Activated CD4-positive, alpha-beta T cell treated with anti-CD3 and anti-CD28 coated beads, Interleukin-2, amount 50 U/mL, for 4 hours (primary cell): ENCODE measurements at places on chromosomes 13 and 19.

GRCh38 chr13:70424928-70425327, 316.7 kb upstream of the KLHL1 start:
- no peak for DNase-seq

- DNase-seq, result no peak
Measured at GRCh38 chr19:11378319-11379189, 4.1 kb downstream of the SWSAP1 start.

- DNase-seq, result no peak
Measured at GRCh38 chr19:55545443-55545842, at the start of gene SBK3. SBK3 (minus strand) TSS chr19:55545543; CDS start chr19:55545543, 0 bp downstream.

GRCh38 chr19:35742121-35742724, at the start of gene IGFLR1:
IGFLR1 (minus strand) TSS chr19:35742452; CDS start chr19:35741180, 1,272 bp downstream.
- peak; percentile 54 for DNase-seq

- DNase-seq, result no peak
Measured at GRCh38 chr13:94329277-94329676, 150.2 kb downstream of the DCT start.

- no peak for DNase-seq
Measured at GRCh38 chr13:50106559-50106958, 91.3 kb downstream of the KCNRG start.

DNA sequence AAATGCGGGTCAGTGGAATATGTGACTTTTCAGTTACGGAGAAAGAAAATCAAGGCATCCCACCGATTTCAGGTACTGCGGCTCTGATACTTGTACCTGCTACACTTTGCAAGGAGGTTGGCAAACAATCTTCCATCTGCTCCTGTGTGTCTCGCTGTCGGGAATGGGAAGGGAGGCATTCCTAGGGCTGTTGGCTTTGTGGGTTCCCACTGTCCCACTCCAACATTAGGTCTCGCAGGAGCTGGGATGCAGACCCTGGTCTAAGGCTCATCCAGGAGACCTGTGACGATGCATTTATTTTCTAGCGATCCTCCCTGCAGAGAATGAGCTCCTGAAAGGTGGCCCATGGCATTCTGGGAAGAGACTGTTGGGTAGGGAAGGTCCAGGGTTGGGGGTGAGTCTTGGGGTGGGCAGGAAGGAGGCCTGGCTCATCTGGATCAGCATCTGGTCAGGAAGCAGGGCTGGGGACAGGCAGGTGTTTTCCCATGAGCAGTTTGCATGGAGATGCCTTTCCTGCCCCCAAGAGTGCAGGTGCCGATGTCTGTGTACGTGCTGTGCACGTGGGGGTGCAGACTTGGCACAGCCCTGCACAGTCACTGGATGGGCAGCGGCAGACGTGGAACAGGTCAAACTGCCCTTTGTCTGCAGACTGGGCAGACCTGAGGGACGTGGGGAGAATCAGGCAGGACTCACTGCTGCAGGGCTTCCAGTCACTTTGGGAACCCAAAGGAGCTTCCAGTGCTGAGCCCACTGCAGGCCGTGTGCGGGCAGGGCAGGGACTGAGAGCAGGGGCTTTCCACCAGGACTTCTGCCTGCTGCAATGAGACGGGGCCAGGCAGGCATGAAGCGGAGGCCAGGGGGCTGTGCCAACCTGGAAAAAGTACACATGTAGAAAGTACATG, 152.4 kb downstream of the TEX29 start:
- no peak for DNase-seq

GRCh38 chr13:44386913-44387556, 13.4 kb downstream of the SERP2 start:
- DNase-seq, result no peak

- peak; percentile 39 for DNase-seq
Measured at GRCh38 chr19:19554074-19555023, 16.3 kb downstream of the CILP2 start.

GRCh38 chr13:20815464-20815863, 41.7 kb upstream of the EEF1AKMT1 start:
- DNase-seq, result no peak

GRCh38 chr13:29472332-29472961, 123.0 kb downstream of the SLC7A1 start:
- DNase-seq, result peak; percentile 23

DNA sequence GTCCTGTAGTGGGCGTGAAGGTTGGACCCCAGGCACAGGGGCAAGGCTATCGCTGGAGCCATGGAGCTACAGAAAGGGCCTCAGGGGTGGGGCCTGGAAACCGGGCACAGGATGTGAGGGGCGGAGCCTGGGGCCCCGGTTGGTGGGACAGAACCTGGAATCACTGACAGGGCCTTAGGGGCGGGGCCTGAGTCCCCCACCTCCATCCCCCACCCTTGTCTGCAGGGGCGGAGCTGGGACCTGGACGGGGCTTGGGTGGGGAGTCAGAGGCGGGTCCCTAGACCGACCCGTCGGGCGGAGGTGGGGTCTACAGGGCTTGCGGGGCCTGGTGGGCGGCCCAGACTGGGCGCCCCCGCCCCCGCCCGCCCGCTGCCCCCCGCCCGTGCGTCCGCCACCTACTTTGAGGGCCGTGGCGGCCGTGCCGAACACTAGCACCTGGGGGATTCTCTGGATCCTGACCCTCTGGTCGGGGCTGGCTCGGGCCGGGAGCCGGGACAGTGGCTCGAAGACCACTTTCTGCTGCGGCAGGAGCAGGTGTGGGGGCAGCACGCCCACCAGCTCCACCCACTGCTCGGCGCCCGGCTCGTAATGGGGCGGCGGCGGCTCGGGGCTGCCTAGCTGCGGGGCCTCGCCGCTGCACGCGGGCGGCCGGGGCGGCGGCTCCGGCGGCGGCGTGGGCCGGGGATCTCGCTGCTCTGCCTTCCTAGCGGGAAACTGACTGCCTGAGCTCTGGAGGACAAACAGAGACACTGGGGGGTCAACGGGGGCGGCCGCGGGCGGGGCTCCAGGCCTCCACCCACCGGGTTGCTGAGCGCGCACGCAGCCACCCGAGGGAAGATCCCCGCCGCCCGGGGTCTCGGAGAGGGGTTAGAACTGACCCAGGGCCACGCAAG, 26.3 kb downstream of the DCAF15 start:
- no peak for DNase-seq

GRCh38 chr13:31102905-31103304, 58.8 kb downstream of the HSPH1 start:
- no peak for DNase-seq

- DNase-seq, result no peak
Measured at GRCh38 chr13:28037399-28037798, 48.9 kb upstream of the URAD start.

DNA sequence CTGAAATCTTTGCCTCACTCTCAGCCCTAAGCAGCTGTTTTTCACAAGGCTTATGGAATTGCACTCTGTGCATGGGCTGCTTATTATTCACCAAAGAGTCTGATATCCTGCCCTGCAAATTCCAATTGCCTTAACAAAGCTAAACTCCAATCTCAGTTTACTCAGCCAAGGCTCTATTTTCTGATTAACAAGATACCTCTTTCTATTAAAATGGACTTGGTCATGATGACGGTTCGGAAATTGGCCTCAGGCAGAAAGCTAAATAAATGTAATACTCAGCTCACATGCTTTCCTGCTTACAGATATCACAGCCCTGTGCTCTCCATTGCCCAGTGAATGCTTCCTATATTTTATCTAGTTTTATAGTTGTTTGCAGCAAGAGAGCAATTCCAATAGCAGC, 1270.8 kb downstream of the PCDH9 start:
- no peak for DNase-seq

DNA sequence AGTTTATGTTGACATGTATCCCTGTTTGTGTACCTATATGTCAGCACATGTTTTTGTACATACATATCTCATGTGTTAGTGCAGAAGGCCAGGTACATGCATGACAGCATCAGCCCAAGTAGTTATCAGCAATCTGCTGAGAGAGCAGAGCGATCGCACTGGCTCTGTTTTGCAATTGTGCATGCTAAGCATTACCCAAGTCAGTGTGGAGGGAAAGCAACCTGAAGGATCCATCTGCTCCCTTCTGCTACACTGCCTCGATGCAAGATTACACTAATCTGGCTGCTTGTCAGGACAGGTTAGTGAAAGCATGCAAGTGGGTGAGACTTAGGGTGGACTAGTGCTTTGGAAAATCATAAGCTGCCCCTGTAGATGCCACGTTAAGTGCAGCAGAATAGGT, 211.8 kb downstream of the PCCA start:
- DNase-seq, result no peak

GRCh38 chr13:99331881-99332293, 24.7 kb upstream of the GPR183 start:
- DNase-seq, result no peak

GRCh38 chr19:1177322-1178114, 3.5 kb upstream of the SBNO2 start:
- DNase-seq, result no peak

DNA sequence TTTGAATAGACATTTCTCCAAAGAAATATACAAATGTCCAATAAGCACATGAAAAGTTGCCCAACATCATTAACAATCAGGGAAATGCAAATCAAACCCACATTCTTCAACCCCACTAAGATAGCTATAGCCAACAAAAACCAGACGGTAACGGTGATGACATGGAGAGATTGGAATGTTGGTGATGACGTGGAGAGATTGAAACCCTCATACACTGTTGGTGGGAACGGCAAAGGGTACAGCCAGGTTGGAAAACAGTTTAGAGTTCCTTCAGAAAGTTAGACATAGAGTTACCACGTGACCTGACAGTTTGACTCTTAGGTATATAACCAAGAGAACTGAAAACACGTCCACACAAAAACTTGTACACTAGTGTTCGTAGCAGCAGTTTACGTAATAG, 48.1 kb downstream of the TNFRSF19 start:
- no peak for DNase-seq

DNA sequence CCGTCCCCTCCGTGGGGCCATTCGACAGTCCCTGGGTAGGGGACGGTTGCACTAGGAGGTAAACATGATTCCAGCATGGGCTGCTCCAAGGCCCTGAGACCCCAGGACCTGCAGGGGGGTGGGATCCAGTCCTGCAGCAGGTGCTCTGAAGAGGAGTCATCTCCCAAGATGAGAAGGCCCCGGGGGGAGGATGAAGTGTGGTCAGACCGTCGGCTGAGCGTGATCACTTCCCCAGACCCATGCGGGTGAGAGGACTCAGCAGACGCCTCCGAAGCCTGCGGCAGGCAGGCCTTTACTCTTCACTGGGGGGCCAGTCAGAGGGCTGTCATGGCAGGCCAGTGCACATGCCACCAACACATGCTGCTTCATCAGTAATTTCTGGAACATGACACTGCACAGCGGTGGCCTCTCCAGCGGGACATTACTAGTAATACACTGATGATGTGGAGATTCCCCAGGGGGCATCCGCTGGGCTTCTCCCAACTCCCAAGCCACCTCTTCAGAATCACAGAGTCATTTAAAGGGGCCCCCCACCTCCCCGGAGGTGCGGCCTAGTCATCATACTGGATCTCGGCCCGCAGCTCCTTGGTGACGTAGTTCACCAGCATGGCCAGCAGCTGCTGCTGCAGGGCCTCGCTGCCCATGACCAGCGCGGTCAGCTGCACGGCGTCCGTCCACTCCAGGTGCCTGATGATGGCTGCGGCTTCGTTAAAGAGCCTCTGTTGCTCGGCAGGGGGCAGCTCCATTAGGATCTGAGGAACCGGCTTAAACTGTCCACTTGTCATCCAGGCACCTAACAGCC, 12.7 kb downstream of the C19orf12 start:
- no peak for DNase-seq

- no peak for DNase-seq
Measured at GRCh38 chr13:50919277-50919676, 9.7 kb downstream of the RNASEH2B start.

DNA sequence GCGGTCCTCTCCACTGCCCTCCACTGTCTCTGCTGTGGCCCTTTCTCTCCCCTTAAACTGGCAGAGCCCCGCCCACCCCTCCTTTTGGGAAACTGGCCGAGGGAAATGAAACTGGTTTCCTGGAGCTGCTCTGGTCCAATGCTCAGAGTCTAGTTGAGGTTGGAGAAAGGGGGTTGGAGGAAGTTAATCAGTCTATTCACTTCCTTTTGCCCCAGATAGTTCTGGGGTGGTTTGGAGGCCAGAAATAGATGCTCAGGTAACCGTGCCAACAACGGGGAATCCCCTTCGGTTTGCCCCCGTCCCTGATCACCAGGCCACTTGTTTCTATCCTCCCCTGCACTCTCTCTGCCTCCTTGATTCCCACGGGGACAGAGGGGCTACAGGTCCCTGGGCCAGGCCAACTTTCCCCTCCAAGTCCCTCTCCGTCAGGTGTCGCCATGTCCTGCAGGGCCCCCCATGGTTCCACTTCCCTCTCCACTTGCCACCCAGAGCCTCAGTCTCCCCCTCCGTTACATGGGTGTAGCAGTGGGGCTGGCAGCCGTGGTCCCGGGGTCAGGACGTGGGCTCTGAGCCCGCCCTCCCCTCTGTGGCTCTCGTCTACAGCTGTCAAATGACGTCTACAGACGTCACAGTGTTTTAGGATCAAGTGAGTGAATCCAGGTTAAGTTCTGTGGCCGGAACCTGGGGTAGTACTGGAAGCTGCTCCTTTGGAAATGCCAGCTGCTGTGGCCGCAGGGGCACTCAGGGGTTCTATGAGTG, at the start of gene IL4I1:
IL4I1 (minus strand) TSS at position 25 of the 759 bp plus-strand sequence. CDS start 727 bp downstream, outside the sequence.
- DNase-seq, result peak; percentile 57

- DNase-seq, result no peak
Measured at GRCh38 chr19:53092723-53093122, 10.5 kb downstream of the ZNF160 start.

- DNase-seq, result no peak
Measured at GRCh38 chr19:12912571-12912970, 6.5 kb downstream of the SYCE2 start.

- peak; percentile 2 for DNase-seq
Measured at GRCh38 chr13:45807520-45808099, 43.9 kb downstream of the SIAH3 start.

- no peak for DNase-seq
Measured at GRCh38 chr13:35856721-35857364, 274.3 kb downstream of the DCLK1 start.

DNA sequence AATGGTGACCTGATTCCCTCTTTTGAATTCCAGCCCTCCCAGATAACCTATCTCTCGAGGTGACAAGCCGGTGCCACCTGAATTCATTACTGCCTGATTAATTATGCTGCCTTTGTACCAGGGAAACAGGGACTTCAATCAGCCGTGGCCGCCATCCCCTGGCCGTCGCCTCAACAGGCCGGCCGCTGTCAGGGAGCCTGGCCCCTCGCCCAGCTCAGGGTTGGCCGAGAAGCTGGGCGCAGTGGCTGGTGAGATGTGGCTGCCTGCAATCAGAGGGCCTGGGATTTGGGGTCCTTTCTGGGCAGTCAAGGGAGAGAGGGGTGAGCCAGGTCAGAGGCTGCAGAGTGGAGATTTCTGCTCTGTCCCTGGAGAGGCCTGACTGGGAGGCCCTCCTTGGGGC, 91.2 kb downstream of the KCTD15 start:
- DNase-seq, result no peak

GRCh38 chr19:3782903-3783302, 3.3 kb downstream of the MATK start:
- DNase-seq, result no peak

DNA sequence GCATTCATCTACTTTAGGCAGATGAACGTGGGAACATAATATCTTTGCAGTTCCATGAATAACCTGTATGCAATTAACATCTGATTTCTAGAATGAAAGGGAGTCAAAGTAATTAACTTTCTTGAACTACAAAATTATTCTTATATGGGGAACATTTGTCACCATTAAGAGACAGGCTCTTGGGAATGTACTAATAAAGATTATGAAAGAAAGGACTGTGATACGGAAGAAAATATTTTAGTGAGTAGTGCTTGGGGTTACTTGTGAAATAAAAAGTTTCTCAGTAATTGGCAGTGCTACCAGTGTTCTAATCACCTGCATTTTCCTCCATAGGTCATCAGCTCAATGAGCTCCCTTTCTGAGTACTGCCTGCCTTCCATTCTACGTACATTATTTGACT, 85.4 kb downstream of the FRY start:
- DNase-seq, result no peak

GRCh38 chr13:45305079-45305478, 35.9 kb downstream of the TPT1 start:
- no peak for DNase-seq
